Pancreas (tissue), 10 donors: ENCODE measurements at places on chromosomes 12 and 14. TPM values are rescaled to one million over a fixed set of nuclear protein-coding genes. Genes with fewer than 3 reads are reported as not detected.

Gene SLC6A13
- 0.23 TPM for polyA plus RNA-seq

Gene CLMN
- polyA plus RNA-seq: 17.4 TPM

Gene PAPLN
- polyA plus RNA-seq: 2.9 TPM

Gene BDKRB1
- 3.0 TPM for polyA plus RNA-seq

Gene FAM181A
- not detected for polyA plus RNA-seq

Gene TRPV4
- 4.9 TPM for polyA plus RNA-seq

Gene KRT7
- polyA plus RNA-seq: 111 TPM

Gene CLEC9A
- not detected for polyA plus RNA-seq
